ENCODE measurements at places on chromosomes 4 and X.

GRCh38 chrX:56763556-56764152, 34.6 kb downstream of the NBDY start:
- H3K27ac ChIP-seq, result peak overlapping the region; percentile 95
- peaks cover 38% of the 10 kb centered on the region for H3K4me1 ChIP-seq
- peak overlapping the region; percentile 68 for H3K4me3 ChIP-seq
- no peak for DNase-seq
- peaks cover 11% of the 10 kb centered on the region for H3K36me3 ChIP-seq

GRCh38 chrX:50913520-50913919, 3.0 kb downstream of the BMP15 start:
- H3K27me3 ChIP-seq, result peaks cover 8% of the 10 kb centered on the region
- H3K36me3 ChIP-seq, result peaks cover 4% of the 10 kb centered on the region
- no peak for DNase-seq
- H3K4me3 ChIP-seq, result no peak overlapping the region

- DNase-seq, result no peak
- peaks cover 7% of the 10 kb centered on the region for H3K4me1 ChIP-seq
- peak overlapping the region; percentile 21 for H3K4me3 ChIP-seq
- H3K36me3 ChIP-seq, result no peaks in the 10 kb centered on the region
Observed at GRCh38 chr4:141132072-141132708, 1.1 kb downstream of the RNF150 start.

DNA sequence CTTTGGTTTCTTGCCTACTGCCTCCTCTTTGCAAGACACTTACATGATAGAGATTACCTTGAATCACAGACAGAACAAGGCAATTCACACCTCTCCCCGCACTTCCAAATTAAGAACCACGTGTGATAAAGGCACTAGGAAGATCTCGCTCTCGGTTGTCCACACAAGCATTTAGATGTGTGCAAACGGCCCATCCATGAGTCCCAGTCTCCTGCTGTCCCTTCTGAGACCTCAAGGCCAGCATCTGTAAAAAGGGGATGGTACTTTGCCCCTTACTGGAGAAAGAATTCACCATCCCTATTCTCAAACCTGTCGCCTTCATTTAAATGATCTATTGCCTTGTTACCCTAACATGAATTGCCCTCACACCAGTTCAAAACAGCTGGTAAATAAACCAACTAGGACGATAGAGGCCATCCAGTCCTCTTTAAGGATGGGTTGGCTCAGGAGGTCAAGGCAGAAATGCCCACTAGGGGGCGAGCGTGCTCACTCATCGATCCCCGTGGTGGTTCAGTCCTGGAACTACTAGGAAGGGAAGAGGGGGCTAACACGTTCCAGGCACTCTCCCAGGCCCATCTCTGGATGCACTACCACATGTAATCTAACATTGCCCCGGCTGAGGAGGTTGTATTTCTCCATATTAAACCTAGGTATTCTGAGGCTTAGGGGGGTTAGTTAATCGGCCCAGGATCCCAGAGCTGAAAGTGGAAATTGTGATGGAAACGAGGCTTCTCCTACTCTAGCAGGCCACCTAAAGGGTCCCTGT, 95.8 kb downstream of the DHX15 start:
- peaks cover 26% of the 10 kb centered on the region for H3K27me3 ChIP-seq
- DNase-seq, result peak; percentile 41
- H3K36me3 ChIP-seq, result no peaks in the 10 kb centered on the region
- H3K4me1 ChIP-seq, result no peaks in the 10 kb centered on the region
- H3K4me3 ChIP-seq, result no peak overlapping the region

- no peak overlapping the region for H3K27ac ChIP-seq
- peaks cover 8% of the 10 kb centered on the region for H3K4me1 ChIP-seq
- H3K36me3 ChIP-seq, result no peaks in the 10 kb centered on the region
- H3K4me3 ChIP-seq, result no peak overlapping the region
- no peaks in the 10 kb centered on the region for H3K27me3 ChIP-seq
Observed at GRCh38 chrX:107700790-107701189, 72.5 kb downstream of the PRPS1 start.

DNA sequence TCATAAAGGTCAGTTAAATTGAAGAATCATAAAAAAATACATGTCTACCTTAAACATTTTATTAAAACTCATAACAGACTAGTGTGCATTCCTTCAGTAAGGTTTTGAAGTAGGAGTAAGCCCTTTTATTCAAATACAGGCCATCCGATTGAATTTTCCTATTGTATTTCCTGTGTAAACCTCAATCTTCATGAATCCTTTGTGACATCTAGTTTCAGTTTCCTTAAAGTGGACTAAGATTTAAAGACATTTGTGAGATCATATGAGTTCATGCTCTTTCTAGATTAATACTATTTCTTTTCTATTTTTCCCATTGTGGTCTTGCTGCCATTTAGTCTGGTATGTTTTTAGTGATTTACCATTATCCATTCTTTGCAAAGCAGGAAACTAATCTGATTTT, 644.7 kb upstream of the BOD1L1 start:
- no peak overlapping the region for H3K27ac ChIP-seq
- no peaks in the 10 kb centered on the region for H3K36me3 ChIP-seq
- DNase-seq, result no peak
- no peaks in the 10 kb centered on the region for H3K4me1 ChIP-seq
- no peak overlapping the region for H3K4me3 ChIP-seq

GRCh38 chrX:152601848-152602616, 35.7 kb upstream of the GABRQ start:
- no peaks in the 10 kb centered on the region for H3K4me1 ChIP-seq
- no peak overlapping the region for H3K27ac ChIP-seq
- H3K36me3 ChIP-seq, result no peaks in the 10 kb centered on the region
- H3K4me3 ChIP-seq, result no peak overlapping the region
- DNase-seq, result no peak

- DNase-seq, result no peak
- H3K4me3 ChIP-seq, result no peak overlapping the region
- no peak overlapping the region for H3K27ac ChIP-seq
- H3K4me1 ChIP-seq, result peaks cover 4% of the 10 kb centered on the region
- H3K27me3 ChIP-seq, result no peaks in the 10 kb centered on the region
- H3K36me3 ChIP-seq, result peaks cover 37% of the 10 kb centered on the region
Observed at GRCh38 chrX:40628506-40628905, 5.3 kb downstream of the MPC1L start.
